Iris pigment epithelial cell (primary cell): ENCODE measurements at places on chromosomes 6 and 20.

- DNase-seq: peak; percentile 45
Measured at GRCh38 chr6:121925024-121925423, 474.4 kb upstream of the HSF2 start.

DNA sequence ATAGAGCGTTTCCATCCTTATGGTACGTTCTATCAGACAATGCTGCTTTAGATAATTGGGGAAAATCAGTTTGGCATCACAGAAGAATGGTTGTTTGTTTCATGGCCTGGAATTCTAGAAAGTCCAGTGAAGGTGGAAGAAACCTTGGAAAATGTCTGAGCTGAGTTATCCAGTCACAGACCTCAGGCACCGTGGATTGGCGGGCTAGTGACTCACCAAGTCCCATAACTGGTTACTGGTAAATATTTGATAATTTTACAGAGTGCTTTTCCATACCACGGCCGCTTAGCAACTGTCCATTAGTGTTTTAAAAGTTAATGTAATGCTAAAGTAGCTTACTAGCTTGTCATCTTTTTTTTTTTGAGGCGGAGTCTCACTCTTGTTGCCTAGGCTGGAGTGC lies 99.4 kb downstream of the SLC35B3 start:
- no peak for DNase-seq

DNA sequence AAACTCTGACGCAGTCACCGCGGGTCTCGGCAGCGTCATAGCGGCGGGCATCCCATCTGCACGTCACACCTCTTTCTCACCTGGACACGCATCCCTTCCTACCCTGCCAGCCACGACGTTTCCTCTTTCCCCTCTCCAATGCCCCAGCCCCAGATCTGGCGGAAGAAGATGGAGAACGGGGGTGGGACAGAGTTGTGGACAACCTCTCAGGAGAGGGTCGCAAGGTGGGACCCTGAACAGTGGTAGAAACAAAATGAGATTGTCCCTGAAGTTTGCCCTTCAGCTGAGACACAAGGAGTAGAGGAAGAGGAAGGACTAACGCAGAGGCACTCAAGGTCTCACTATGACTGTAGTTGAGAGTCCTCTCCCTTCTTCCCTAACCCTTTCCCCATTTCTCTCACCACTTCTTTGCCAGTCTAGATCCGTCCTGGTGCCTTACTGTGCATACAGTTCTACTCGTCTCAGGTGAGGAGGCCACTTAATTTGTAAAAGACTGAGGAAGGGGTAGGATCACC lies 562 bp downstream of the TRIM39 start:
- no peak for DNase-seq

- DNase-seq: peak; percentile 61
Measured at GRCh38 chr6:21582651-21583050, 10.9 kb upstream of the SOX4 start.

DNA sequence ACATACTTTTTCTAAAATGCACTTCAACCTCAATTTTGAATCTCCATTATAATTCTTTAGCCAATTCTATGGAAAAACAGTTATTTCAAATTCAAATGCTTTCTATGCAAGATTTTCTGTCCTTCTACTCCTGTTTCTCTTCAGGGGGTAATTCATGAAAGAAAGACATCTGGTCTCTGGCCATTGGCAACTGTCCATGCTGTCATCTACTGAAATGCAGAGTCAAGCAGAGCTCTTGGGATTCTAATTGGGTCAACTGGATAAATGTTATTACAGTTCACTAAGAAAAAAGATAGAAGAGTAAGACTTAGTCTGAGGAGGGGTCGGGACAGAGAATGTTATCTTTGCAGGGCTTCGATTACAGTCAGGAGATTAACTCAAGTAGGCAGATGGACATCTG lies 22.0 kb upstream of the BMP5 start:
- DNase-seq: peak; percentile 31

DNA sequence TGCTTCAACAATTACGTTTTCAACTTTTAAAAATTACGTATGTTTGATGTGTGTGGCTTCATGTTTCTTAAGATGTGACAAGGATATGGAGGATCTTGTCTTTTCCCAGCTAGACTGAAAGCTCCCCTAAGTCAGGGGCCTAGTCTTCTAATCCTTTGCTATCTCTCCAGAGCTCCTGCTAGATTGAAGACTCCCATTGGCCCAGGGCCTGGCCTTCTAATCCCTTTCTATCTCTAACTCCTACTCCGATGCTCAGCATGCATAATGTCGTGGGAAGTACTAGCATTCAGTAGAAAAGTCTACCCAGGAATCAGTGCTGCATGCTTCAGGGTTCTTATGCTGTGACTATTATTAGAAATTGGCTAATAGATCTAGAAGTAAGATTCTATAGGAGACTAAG lies 144.8 kb upstream of the SUPT3H start:
- DNase-seq: no peak

GRCh38 chr20:33640287-33640686 lies 21.8 kb upstream of the C20orf144 start:
- peak; percentile 56 for DNase-seq

GRCh38 chr20:58408603-58409246 lies 19.7 kb downstream of the VAPB start:
- peak; percentile 48 for DNase-seq

- DNase-seq: no peak
Measured at GRCh38 chr20:62898093-62898964, 28.0 kb downstream of the DIDO1 start.

- peak; percentile 76 for DNase-seq
Measured at GRCh38 chr6:79031821-79032590, 46.0 kb downstream of the PHIP start.

- peak; percentile 57 for DNase-seq
Measured at GRCh38 chr6:158972241-158973233, 27.5 kb downstream of the RSPH3 start.

- DNase-seq: peak; percentile 6
Measured at GRCh38 chr6:44342489-44342888, at the start of gene SPATS1. TSS of gene SPATS1 (plus strand) at chr6:44342650. CDS start at chr6:44343096, 446 bp downstream.

DNA sequence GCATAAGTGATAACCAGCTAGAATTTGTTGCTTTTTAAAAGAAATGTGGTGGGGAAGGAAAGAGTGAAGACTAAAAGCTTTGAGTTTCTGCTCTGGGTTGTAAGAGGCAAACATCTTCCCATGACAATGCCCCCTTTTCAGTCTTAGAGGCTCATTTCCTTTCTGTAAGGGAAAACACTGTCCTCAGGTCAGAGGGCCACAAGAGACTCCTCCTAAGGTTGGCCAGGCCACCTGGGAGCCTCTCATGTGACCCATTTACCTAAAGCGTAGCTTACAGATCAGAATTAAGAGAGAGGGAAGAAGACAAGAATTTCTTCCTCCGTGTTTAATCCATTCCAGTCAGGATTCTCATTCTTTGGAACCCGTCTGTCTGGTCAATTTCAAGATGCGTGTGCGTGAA lies 220.4 kb upstream of the HEY2 start:
- DNase-seq: no peak

- DNase-seq: peak; percentile 84
Measured at GRCh38 chr6:29763491-29764289, 40.5 kb downstream of the HLA-F start.

DNA sequence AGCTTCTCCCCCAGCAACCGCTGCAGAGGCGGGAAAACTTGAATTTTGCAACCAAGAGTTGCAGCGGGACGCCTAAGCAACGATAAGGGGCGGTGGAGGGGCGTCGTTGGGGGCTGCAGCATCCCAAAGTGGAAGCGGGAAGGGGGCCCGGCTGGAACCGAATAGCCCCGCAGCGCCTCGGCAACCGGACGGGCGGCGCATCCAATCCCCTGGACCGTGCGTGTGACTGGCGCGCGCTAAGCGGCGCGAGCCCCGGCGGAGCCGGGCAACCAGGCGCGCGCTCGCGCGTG lies 670 bp upstream of the PARD6B start:
- DNase-seq: no peak
